Fibroblast of skin of left biceps (primary cell): ENCODE measurements at places on chromosomes 2 and 18.

DNA sequence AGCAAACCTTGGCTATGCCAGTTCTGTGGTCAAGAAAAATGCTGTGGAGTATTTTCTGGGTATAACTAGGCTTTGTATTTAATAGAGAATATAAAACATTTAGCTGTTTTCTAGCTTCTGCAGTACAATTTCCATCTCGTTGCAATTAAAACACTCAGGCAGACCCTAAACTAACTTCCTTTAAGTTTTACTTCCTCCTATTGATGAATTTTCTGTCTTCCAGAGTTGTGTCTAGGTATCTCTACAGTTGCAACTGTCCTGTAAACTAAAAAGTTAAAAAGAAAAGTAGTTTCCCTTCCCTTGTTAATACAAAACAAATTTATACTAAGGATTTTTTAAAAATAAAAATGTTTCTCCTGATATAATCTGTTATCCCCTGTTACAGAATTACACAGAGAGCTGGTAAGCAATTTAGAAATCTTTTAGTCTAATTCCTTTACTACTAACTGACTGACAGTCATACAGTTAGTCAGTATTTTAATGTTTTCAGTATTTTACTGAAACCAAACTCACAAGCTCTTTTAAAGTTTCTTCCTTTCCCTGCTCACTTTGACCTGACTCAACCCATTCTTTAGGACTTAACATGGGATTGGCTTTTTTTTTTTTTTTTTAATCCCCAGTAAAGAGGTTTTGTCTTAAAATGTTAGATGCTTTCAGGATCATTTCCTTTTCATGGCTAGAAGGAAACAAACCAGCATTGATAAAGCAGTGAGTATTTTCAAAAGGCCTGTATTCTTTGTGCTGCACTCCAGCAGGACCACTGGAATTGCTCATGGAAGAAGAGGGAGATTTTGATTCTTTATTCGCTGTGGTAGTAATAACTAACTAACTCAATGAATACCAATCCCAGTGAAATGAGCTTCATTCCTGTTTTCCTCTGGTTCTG is 22.9 kb downstream of the ITGAV start:
- DNase-seq = no peak

DNA sequence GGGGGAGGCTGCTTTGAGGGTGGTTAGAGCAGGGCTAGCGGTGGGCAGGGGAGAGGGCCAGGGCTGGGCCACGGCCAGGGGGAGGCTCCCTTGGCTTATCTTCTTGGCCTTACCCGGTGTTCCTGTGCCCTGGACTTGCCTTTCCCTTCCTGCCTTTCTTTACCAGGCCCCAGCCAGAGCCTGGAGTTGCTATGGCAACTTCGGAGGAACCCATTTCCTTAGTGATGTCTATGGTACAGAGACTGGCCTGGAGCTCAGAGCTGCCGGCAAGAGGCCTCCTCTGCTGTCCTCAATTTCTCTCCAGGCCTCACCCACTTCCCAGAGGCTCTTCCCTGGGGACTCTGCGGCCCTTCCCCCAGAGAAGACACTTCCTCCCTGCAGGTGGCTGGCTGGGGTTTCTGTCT is 11.5 kb downstream of the SPEG start:
- no peak for DNase-seq

DNA sequence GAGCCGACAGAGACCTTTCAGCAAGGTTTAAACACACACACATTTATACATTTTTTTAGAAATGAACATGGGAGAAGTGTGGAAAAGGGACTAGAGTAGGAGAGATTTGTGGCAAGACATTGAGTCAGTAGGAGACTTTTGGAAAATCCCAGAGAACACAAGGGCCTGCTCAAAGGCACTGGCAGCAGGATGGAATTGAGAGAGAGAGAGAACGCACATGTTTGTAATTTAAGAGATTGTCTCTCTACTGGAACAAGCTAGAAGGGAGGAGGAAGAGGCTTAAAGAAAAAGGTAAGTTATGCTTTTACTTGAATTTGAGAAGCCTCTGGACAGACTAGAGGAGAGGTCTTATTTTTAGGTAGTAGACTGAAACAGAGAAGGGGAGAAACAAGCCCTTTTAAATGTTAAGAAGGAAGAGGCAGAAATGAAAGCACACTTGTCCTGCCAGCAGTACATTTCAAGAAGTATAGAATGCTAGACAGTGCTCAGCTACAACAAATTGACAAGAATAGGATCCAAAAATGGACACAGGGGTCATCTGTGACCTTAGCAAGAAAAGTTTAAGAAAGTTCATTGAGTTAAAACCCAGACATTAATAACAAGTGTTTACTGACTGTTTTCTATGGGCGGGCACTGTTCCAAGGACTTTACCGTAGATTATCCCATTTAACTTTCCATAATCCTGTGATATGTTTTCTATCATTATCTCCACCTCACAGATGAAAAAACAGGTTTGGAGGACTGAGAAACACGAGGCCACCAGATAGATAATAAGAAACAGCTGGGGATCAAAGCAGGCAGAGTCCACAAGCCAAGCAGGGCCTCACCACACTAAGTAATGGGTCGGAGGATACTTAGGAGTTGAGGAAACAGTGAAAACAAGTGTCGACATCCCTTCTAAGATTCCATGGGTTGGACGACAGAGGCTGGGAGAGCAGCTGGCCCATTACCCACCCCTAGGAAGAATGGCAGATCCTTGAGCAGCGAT is 306.5 kb upstream of the NRP2 start:
- DNase-seq = no peak

DNA sequence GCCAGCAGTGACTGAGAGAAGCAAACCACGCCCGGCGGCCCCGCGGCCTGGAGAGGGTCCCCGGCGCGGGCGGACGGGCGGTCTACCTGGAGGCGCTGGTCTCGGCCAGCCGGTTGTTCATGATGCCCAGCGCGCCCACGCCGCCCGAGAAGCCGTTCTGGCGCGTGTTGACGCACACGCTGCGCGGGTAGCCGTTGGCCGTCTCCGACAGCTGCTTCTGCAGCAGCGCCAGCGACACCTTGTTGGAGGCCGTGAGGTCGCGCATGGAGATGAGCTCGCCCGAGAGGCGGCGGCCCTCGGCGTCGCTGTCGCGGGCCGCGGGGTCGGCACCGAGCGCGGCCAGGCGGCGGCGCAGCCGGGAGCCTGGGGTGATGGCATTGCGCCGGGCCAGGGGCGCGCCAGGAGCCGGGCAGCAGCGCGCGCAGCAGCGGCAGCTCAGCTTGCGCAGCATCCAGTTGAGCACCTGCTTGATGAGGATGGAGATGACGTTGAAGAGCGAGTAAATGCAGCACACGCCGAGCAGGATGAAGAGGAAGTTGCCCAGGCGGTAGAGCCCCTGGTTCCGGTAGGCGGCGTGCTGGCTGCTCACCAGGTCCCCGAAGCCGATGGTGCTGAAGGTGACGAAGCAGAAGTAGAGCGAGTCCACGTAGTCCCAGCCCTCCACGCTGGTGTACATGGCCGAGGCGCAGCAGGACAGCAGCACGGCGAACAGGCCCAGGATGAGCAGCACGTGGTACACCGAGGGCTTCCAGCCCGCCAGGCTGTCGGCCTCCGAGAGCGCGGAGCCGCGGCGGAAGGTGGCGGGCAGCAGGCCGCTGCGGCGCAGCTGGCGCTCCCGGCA is 118.1 kb downstream of the MSH2 start:
- no peak for DNase-seq

DNA sequence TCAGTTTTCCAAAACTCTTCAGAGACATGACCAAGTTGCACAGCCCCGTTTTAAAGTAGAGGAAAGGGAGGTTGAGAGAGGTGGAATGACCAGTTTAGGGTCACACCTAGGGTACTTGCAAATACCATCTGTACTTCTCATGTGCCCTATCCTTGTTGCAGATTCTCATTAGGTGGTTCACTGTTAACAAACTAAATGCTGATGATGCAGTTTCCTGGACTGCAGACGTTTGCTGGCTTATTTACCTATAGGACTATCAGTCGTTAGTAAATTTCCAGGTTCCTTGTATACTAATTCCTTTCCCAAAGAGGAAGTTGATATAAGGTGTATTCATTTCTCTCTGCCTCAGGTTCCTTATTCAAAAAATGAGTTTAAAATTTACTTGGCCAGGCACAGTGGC is 1.4 kb downstream of the FARP2 start:
- no peak for DNase-seq

GRCh38 chr2:165536851-165537499 is 67.5 kb downstream of the CSRNP3 start:
- DNase-seq = no peak

DNA sequence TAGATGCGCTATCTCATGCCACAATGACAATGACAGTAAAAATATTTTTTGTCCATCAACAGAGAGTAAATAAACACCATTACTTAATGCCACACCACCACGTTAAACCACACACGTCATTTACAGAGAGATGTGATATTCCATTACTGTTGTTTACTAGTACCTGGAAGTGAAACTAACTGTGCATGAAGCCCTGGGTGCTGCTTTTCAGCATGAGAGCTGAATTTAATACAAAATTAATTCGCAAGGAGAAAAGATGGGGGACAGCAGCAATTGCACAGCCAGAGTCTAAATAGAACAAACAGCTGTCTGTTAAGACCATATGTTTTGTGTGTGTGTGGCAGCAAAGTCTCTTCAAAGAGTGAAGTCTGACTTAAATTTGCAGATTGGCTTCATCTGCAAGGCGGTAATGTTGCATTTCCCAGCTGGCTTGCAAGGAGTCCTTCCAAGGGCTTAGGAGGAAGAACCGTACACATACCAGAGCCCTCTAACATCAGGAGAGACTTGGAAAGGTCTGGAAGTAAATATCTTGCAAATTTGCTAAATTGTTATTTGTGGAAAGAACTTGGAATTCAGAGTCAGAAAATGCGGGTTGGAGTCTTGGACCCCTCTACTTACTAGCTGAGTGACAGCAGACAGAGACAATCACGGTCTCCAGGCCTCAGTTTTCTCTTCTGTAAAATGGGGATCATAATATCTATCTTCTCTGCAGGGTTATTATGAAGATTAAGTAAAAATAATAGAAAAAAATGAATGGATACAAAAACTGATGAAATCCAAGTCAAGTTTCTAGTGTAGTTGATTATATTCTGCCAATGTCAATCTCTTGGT is 127.6 kb downstream of the ALPK2 start:
- no peak for DNase-seq

GRCh38 chr2:624551-625347 is 52.5 kb downstream of the TMEM18 start:
- DNase-seq = no peak

DNA sequence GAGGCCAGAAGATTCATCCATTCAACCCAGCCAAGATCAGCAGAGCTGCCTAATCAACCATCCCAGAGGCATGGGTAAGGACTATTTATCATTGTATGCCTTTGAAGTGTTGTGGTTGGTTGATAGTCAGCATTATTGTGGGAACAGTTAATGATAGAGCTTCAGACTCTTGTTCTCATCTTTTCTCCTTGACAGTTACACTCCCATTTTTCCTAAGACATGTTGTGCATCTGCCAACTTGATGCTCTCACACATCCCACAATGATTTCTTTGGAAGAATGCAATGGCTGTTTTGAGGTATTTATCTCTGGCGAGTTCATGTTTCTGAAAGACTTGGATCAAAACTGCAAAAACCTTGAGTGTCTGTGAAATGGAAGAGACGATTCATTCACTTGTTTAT is 55.4 kb downstream of the FASTKD2 start:
- DNase-seq = no peak

GRCh38 chr18:23115683-23116096 is 19.6 kb upstream of the CABLES1 start:
- peak; percentile 74 for DNase-seq

DNA sequence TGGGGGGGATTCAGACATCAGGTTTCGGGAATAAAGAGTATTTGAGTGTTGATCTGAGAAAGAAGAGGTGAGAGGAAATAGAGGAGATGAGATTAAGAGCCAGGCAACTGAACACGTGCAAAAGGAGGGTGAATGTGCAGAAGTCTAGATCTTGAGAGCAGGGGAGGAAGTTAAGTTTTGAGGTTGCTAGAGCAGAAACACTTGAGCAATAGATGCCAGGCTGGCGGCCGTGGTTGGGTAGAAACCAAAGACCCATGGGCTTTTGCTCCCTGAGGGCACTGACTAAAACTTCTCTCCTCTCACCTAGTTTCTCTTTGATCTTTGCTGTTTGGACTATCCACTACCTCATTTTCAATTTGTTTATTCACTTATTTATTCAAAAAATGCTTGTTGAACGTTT is 116.0 kb downstream of the CDC42EP3 start:
- no peak for DNase-seq

DNA sequence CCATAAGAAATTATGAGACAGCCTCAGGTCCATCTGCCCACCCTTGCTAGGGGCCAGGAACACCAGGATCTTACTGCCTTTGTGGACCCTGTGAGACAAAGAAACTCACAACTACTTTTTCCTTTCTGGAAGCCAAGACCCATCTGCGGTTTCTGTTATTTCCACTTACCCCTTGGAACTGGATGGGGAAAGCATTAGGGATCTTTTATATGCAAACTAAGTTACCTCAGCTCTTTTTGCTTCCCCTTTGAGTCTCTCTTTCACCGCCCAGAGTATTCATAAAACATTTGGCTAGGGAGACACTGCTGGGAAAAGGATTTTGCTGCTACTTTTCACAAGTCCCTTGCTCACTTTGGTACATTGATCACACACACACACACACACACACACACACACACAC is 95.7 kb downstream of the ZNF385B start:
- no peak for DNase-seq

- no peak for DNase-seq
Measured at GRCh38 chr2:217870528-217871011, 132.2 kb downstream of the TNS1 start.

GRCh38 chr2:207156451-207157161 is 9.1 kb downstream of the KLF7 start:
- DNase-seq = no peak

- DNase-seq = no peak
Measured at GRCh38 chr2:172438741-172439508, 11.5 kb downstream of the ITGA6 start.

GRCh38 chr2:207487650-207488311 is 42.0 kb upstream of the CREB1 start:
- peak; percentile 87 for DNase-seq

DNA sequence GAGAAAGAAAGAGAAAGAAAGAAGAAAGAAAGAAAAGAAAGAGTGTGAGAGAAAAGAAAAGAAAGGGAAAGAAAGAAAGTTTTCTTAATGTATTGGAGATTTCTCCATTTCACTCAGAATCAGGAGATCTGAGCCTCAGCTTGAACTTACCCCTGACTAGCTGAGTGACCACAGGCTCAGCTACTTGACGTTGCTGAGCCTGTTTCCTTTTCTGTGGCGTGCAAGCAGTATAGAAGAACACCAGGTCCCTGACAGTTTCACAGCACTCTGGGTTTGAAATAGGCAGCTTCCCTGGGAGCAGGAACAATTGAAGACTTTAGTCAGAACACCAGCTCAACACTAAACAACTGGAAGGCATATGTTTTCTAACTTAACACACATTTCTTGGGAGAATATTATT is 44.7 kb downstream of the MARCO start:
- DNase-seq = no peak
